ENCODE measurements at places on chromosomes 12 and 14.

- no peak for DNase-seq
These were observed 135.2 kb downstream of the RERGL start for GRCh38 chr12:17954788-17955187.

DNA sequence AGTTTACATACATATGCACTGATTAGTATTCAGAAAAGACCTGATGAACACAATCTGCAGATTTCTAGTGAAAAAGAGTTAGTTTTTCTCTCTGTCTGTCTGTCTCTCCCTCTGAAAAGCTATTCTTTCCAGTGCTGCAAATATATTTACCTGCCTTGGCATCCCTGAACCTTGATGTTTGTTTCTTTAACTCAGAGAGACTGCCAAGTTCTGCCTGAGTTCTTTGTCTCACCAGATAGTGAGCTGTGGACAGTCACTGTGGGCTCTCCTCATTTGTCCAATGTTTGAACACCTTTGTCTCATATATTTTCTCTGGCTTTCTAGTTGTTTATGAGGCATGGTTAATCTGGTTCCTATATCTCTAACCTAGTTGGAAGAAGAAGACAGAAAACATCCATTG is 250.4 kb downstream of the SOX5 start:
- DNase-seq, result no peak

DNA sequence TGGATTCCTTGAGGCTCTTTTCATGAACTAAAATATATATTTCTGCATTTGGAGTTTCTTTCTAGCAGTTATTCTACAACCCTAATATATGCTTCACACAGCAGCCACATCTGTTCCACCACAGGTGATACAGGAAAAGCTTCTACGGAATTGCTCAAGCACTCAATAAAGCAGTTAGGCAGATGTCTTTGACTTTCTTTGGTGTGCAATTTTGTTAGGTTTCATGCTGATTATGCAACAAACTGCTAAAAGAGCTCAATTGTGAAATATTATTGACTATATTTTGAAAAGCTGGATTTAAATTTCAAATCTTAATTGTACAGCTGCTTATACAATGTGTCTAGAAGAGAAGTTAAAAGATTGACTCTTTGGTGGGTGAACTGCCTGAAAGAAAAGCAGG is 1055.6 kb upstream of the FBXO33 start:
- no peak for DNase-seq

- no peak for DNase-seq
These were observed 156.3 kb downstream of the CCDC91 start for GRCh38 chr12:28346567-28346966.

- DNase-seq, result no peak
These were observed 147.6 kb downstream of the PAH start for GRCh38 chr12:102769323-102769916.

DNA sequence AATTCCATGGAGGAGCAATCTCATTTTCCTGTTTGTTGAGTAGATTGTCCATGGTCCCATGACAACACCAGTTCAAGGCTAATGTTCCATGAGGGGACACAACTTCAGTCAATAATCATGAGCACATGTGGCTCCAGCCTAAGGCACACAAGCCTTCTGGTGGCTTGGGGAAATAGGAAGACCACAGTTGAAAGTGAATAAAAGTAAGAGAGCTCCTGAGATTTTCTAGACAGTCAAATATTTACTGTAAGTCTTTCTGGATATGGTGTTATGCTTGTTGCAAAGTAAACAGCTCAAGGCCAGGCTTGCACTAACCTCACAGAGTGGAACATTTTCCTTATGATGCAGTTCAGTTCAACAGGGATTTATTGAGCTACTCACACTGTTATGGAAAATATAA is 206.9 kb upstream of the SLC38A2 start:
- no peak for DNase-seq

DNA sequence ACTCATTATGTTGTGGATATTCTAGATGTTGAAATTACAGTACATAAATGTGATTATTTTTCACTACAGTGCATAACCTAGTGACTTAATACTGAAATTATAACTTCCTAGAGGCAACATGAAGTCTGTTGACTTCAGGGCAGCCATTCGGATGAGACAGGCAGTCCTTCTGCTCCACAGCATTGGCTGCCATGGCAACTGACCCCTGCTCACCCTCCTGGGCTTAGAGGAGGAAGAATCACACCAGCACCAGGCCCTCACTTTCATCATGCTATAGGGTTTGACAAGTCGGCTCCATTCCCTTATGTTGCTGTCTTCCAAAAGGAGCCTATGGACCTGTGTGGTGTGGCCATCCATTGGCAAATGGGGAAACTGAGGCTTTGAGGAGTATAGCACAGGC is 233.5 kb upstream of the TMEM132C start:
- DNase-seq, result no peak

DNA sequence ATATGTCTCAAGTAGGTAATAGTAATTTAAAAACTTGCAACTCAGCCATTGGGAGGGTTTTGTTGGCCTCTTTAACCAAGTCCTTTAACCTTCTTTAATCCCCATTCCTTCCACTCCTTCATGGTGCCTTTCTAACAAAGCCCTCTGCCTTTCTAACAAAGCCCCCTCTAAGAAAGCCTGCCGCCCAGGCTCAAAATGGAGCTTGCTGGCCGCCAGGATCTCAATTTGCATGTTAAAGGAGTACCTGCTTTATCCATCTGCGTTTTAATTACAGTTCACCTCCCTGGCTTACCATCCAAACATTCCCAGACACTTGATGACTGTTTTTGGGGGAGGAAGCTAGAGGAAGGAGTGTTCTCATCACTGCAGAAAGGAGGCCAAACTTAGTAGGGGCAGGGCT is 183.4 kb downstream of the PTPN11 start:
- DNase-seq, result no peak

- DNase-seq, result no peak
These were observed 53.4 kb upstream of the FOXN3 start for GRCh38 chr14:89470401-89470800.

DNA sequence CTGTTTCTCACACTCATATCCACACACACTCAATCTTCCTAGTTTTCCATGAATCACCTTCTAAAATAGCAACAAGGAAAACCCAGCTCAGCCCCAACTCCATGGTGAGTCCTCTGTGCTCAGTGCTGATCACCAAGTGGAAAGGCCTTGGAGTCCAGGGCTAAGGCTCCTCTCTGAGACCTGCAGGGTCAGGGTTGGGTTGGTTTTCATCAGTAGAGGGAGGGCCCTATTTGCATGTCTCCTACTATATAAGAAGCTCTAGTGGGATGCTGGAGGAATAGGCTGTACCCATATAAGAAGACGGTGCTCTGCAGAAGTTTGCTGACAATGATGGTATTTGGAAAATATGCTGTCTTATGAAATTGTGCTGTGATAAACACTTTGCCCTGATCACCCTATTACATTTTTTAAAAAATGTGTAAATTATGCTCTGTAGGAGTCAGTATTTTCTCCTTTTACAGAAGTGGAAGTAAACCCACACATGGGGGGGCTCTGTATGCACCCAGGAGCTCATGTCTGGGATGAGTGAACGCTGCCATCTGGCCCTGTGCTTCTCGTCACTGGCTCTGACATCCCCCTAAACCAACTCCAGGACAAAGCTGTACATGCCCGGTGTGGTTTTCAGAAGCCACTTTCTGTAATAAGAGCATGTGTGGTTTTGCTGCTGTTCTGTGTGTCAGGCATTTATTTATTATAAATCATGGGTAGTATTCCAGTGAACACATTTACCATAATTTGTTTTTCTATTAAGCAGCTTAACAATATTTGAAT is 536.3 kb downstream of the TMEM121 start:
- DNase-seq, result no peak

- no peak for DNase-seq
These were observed 20.2 kb upstream of the MLEC start for GRCh38 chr12:120666571-120667390.

DNA sequence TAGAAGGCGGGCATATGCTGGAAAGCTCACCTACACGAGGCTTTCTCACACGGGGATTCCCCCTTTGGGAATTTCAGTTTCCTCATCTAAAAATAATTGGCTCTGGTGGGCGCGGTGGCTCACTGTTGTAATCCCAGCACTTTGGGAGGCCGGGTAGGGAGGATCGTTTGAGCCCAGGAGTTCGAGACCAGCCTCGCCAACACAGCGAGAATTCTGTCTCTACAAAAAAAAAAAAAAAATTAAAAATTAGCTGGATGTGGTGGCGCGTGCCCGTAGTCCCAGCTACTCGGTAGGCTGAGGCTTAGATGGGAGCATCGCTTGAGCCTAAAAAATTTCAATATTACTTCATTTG is 400 bp upstream of the NDUFA12 start:
- no peak for DNase-seq

- no peak for DNase-seq
These were observed 31.2 kb upstream of the KCNH5 start for GRCh38 chr14:63076488-63076887.

GRCh38 chr14:25756876-25757275 is 706.9 kb upstream of the STXBP6 start:
- DNase-seq, result no peak

GRCh38 chr14:81172353-81172752 is 48.4 kb downstream of the GTF2A1 start:
- no peak for DNase-seq

DNA sequence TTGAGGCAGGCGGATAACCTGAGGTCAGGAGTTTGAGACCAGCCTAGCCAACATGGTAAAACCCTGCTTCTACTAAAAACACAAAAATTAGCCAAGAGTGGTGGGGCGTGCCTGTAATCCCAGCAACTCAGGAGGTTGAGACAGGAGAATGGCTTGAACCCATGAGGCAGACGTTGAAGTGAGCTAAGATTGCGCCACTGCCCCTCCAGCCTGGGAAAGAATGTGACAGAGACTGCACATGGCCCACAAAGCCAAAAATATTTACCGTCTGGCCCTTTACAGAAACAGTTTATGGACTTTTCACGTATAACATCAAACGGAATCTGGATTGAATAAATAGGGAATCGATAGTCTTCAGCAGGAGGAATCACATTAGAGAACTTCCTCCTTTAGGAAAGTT is 3.5 kb downstream of the RSRC2 start:
- no peak for DNase-seq

DNA sequence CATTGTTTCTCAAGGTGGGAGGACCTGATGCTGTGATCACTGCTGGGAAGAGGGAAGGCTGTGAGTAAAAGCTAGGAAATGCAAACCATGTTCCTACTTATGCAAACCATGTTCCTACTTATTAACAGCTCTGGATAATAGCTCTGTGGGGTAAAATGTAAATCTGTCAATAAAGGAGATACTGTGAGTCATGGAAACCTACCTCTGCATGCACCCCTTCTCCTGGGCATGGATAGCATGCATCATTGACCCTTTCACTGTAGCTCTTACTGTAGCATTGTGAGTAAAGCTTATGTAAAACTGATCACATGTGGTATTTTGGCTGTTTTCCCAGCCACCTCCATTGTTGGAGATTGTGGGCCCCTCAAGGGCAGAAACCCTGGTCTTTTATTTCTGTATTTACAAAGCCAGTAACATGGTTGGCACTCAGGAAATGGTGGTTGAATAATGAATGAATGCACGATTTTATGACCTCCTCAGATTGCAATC is 253.7 kb downstream of the GRIN2B start:
- no peak for DNase-seq

- no peak for DNase-seq
These were observed 2.1 kb upstream of the LGALS3 start for GRCh38 chr14:55126932-55127459.

DNA sequence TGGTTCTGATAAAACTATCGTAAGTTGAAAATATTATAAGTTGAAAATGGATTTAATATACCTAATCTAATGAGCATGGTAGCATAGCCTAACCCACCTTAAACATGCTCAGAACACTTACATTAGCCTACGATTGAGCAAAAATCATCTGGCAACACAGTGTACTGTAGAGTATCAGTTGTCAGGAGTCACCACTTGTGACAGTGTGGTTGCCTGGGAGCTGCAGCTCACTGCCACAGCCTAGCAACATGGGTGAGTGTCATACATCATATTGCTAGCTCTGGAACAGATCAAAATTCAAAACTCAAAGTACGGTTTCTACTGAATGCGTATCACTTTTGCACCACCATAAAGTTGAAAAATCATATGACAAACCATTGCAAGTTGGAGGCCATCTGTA is 203.5 kb downstream of the ATXN7L3B start:
- no peak for DNase-seq

- no peak for DNase-seq
These were observed 14.3 kb upstream of the RIN3 start for GRCh38 chr14:92499234-92499633.

GRCh38 chr12:81888106-81888740 is 129.1 kb upstream of the PPFIA2 start:
- DNase-seq, result no peak

DNA sequence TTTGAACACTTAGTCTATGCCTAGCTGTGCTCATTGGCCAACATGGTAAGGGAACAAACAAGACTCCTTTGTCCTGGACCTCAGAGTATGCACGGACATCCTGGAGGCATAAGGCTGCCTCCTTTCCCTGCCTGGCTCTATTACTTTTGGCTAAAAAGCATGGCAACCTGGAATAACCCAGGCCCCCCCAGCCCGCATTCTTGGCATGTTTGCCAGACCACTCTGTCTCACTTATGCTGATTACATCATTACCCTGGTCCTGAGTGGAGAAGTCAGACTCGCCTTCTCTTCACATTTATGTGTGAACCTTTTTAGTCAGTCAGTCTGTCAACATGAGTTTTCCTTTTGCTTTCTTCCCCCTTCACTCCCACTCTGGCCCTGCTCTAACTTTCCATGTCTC is 58.0 kb upstream of the ELK3 start:
- DNase-seq, result no peak

DNA sequence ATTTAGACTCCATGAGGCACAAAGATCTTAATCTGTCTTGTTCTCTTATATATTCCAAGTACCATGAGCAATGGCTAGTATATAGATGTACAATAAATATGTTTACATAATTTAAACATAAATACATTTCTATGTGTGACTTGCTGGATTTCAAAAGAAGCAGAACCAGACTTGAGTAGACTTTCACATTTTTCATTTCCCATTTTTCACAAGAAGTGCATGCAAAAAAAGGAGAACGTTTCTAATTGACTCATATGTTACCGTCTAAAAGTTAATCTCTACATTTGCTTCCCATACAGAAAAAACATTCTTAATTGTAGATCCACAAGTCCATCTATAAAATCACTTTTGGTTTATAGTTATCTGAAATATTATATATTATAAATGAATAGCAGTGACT is 256.5 kb upstream of the USP15 start:
- DNase-seq, result no peak

DNA sequence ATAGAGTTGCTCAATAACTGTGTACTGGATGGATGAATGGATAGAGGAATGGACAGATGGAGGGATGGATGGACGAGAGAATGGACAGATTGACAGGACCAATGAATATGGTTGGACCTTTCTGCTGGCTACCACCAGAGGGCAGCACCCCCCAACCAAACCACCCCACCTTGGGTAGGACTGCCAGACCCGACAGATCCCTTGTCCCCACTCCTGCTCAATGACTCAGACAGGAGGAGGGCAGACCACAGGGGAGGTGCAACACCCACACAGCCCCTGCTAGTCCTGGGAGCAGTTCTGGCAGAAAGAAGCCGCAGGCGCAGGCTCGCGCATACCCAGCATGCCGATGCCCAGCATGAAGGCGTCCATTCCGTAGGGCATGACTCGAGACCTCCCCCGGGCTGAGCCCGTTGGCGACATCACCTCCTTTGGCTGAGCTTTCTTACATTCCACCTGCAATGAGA is 12.4 kb downstream of the MSI1 start:
- DNase-seq, result peak; percentile 54
